Activated T-helper 1 cell treated with anti-CD3 and anti-CD28 coated beads, Interleukin-2, amount 50 U/mL, for 16 hours (primary cell): ENCODE measurements at places on chromosomes 7 and 10.

DNA sequence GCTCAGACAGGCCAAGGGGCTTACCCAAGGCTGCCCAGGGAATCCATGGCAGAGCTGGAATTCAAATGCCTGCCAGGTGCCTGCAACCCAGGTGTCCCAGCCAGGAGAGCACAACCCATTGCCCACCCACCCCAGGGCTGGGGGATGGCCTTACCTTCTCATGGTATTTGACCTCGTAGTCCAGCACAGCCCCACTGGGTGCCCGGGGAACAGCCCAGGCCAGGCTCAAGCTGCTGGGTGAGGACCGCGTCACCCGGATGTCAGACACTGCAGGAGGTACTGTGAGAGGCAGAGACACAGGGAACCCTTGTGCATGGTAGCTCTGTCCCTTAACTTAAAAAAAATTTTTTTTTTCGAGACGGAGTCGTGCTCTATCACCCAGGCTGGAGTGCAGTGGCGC, 9.0 kb downstream of the EPHB4 start:
- no peak for DNase-seq

DNA sequence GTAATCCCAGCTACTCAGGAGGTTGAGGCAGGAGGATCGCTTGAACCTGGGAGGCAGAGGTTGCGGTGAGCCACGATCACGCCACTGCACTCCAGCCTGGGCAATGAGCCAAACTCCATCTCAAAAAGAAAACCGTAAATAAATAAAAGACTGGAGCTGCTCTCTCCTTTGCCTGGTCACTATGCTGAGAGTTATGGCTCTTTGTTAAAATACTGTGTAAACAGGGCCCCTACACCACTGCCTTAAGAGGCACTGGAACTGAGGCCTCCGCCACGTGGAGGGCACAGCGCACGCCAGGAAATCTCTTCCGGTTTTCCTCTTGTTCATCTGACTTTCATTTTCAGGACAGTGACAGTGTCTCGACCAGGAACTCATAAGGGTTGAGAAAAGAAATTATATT, 123.3 kb downstream of the PAXIP1 start:
- no peak for DNase-seq

DNA sequence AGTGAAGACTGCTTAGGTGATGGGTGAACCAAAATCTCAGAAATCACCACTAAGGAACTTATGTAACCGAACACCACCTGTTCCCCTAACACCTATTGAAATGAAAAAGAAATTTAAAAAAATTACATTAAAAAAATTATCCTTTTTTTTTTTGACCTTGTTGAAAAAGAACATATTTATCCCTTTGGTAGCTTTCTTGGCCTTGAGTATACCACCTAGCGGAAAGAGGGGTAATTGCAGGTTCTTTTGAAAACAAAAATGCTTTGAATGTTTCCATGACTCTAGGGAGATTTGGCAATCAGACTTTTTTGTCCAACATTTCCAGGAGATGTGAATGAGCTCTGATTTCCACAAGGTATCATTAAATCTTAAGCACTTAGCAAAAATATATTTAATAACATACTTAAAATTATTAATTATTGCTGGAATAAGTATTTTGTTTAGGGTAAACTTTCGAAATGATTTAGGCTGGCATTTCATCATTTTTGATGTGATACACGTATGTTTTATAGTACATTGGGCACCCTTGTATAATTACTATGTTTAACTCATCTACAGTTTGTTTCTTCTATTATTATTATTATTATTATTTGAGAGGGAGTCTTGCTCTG, 47.0 kb upstream of the ELMO1 start:
- DNase-seq, result no peak

GRCh38 chr10:99443500-99443899, 13.1 kb upstream of the GOT1 start:
- DNase-seq, result no peak

DNA sequence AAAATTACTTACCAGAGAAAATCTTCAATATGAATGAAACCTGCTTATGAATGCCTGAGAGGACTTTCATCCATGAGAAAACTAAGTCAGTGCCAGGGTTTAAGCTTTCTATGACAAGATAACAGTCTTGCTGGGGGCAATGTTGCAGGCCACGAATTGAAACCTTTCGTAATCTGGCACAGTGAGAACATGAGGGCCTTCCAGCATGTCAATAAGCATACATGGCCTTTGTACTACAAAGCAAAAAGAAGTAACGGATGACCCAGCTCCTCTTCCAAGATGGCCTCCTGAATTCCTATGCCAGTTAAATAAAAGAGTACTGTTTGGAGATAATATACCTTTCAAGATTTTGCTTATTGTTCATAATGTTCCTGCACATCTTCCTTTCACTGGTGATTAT, 270.6 kb upstream of the PHF14 start:
- no peak for DNase-seq

GRCh38 chr10:47107007-47107747, 192.8 kb upstream of the GDF10 start:
- no peak for DNase-seq

DNA sequence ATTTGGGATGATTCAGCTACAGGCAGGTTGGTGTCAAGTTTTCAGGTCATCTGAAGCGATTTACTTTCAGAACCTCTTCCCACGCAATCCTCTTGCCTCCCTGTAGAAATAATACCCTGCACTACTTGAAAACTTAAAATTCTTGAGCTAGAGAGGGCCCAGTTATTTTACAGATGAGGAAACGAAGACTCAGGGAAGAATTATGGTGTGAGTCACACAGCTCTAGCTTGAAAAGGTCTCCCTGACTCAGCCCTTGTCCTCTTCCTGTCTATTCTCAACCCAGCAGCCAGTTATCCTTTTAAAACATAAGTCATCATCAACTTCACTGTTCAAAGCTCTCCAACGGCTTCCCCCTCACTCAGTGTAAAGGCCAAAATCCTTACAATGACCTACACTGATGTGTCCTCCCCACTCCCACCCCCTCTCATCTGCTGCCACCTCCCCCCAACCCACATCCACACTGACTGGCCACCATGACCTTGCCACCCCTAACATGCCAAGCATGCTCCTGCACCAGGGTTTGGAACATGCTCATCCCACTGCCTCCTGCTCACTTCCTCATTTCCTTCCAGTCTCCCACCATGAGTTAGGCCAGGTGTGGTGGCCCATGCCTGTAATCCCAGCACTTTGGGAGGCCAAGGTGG, 3.4 kb downstream of the DNMBP start:
- no peak for DNase-seq

DNA sequence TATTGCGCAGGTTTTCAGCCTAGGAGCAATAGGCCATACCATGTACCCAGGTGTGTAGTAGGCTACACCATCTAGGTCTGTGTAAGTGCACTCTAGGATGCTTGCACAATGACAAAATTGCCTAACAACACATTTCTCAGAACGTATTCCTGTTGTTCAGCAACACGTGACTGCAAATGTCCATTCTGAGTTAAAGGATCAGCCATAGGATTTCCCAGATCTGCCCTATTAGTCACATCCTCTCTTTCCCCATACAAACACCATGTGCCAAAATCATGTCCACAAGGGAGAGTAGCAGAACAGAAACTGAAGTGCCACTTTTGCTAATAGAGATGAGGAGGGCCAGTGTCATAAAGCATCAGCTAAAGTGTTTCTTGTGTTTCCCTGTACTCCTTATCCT, 42.6 kb upstream of the AMPH start:
- DNase-seq, result no peak

DNA sequence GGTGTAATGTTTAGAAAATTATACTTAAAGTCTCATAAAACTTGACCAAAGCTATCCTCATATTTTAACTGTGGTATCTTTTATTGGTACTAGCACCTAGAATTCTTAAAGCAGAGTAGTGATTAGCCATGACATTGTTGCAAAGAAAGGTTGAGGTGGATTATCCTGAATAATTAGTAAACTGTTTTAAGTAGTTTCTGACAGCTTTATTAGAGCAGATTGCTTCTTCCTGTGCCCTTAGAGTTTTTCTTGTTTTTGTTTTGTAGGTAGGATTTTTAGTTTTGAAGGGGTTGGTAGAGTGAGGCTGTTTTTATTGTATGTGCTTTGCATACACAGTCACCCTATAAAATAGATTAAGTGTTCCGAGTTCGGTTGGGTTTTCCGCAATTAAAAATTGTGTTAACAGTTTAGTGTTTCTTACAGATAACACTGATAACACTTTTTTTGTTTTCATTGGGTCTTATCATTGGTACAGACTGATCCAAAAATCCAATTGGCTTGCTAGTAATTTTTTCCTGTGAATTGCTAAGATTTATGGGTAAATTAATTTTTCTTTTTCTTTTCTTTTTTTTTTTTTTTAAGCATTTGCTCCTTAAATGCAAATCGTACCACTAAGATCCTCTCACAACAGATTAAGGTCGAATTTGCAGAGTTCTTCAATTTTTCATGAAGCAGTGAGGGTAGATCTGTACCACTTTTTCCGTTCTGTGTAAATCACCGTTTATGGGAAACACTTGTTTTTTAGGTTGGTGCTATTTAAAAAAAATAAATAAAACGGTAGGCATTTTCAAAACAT, 2.1 kb upstream of the PBLD start:
- DNase-seq, result no peak

GRCh38 chr7:42611961-42612360, 299.9 kb downstream of the C7orf25 start:
- no peak for DNase-seq

GRCh38 chr10:105195831-105196230, 554.7 kb downstream of the SORCS3 start:
- no peak for DNase-seq

DNA sequence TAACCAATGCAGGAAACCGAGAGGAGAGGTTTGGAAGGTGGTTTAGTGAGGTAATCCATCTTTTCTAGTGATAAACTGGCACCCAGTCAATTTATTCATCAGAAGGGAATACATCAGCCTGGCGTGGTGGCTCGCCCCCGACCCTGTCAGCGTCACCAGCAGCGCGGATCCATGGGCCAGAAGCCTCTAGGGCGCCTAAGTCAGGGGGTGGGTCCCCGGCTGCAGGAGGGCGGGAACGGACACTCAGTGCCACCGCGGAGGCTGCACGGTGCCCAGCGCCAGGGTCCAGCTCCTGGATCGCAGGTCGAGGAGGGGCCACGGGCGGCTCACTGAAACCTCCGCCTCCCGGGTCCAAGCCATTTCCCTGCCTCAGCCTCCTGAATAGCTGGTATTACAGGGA, 866 bp upstream of the ANKRD30A start:
- DNase-seq, result no peak

- no peak for DNase-seq
Observed at GRCh38 chr10:49600046-49600445, 10.1 kb upstream of the SLC18A3 start.

DNA sequence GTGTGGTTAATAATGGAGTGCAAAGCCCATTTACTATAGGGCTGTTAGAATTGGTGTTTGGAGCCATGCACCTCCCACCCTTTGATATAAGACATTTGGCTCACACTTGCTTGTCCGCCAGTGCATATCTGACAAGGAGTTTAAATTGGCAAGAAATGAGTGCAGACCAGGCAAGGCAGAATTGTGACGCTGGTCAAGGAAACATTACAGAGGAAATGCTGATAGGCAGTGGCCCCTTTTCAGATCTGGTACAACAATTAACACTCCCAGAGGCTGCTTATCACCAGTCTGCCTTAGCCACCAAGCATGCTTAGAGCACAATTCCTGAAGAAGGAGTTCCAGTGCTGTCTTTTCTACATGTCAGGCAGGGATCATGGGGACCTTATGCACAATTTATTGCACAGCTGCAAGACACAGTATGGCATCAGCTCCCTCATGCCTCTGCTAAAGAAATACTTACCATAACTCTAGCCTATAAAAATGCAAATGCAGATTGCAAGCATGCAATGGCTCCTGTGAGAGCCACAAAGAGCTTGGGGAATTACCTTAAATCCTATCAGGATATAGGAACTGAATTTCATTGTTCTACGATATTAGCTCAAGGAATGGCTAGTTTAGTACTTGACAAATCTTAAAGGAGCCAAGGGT, 35.2 kb downstream of the OR13A1 start:
- no peak for DNase-seq

- no peak for DNase-seq
Observed at GRCh38 chr10:84908491-84908890, 580.1 kb downstream of the CCSER2 start.

DNA sequence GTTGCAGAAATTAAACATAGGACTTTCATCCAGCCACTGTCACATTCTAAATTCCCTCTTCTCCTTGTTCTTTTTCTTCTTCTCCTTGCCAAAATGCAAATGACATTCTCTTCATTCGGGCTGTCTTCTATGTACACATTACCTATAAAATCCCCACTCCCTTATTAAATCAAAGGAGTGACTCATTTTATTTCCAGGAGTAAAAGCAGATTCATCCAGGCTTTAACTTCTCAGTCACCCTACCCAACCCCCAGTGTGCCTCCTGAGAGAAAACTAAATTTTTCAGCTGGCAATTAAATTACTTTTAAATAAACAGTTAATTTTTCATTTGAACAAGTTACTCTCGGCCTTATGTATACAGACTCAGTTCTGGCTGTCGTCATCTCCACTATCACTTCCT, 223.9 kb upstream of the SHH start:
- no peak for DNase-seq

DNA sequence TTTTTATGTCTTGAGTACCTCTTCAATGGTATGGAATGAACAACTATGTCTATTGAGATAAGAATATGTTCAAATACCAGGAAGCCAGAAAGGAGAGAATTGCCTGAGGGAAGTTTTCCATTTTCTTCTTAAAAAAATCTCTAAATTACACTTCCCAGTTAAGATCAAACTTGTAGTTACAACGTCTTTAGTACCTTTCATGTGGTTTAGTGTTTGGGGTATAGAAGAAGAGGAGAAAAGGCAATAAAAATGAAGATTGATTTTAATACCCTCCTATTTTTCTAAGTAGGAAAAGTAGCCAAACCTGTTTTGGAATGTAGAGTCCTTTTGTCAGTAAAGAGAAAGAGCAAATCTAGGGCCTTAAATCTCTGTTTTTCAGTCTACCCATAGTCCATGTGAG, 470.0 kb upstream of the SEMA3A start:
- no peak for DNase-seq

- DNase-seq, result no peak
Observed at GRCh38 chr10:65670087-65670486, 1255.7 kb upstream of the LRRTM3 start.

DNA sequence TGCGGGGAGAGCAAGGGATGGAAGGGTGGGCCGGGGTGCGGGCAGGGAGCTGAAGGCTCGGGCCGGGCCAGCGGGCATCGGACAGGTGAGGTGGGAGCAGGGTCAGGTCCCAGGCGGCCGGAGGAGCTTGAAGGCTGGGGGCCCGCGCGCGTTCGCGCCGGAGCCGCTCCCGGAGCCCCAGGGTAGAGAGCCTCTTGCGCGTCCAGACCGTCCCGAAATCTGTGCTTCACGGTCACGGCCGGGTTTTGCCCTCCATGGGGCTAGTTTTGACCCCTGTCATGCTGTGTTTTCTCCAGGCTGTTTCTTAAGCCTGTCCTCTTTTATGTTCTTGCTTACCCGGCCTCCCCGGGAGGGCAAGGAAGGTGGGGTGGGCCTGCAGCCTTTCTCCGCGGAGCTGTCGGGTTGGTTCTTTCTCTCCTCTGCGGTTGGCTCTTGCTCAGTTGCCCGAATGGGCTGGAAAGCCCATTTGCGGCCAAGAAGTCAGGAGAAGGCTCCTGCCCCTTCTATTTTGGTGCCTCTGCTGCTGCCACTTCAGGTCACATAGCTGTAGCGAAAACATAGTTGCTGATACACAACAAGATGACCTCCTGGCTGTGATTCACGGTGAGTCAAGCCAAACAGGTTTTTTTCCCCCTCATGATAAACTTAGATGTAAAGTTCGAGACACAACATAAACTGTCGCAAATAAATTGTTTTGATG, 650 bp downstream of the UBE2D1 start:
- no peak for DNase-seq
